ENCODE measurements at places on chromosomes 5 and 9.

- DNase-seq: no peak
These were observed 23.6 kb downstream of the COL27A1 start for GRCh38 chr9:114178756-114179450.

DNA sequence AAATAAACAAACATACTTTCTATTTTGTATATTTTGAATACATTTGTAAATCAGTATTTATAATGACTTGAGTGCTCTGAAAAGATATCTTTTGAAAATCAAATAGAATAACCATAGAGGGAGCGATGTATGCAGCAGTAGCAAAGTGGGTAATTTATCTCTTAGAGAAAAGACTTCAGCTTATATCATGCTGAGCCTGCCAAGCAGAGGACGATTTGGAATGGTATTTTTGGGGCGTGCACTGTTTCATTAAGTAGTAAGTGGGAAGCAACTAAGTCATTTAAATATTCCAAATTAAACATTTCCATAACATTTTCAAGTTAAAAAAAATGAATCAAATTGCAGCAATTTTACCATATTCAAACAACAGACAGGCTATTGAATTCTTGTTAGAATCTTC, 147.6 kb downstream of the CDH10 start:
- DNase-seq: no peak

DNA sequence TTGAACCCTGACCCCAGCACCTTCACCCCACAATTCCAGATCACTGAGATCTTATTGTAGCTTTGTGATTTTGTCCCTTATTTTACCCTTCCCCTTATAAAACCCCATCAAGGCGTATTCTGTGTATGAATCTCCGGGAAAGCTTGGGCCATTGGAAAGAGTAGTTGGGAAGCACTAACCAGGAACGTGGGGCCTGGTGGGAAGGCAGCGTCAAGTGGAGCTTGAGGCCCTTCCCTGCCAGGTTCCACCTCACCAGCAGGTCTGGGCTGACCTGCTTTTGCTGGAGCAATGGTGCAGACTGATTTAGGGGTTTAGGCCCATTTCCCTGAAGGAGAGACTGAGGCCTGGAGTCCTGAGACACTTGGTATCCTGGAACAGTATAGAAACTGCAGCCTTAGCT, 9.3 kb downstream of the PHF2 start:
- no peak for DNase-seq

DNA sequence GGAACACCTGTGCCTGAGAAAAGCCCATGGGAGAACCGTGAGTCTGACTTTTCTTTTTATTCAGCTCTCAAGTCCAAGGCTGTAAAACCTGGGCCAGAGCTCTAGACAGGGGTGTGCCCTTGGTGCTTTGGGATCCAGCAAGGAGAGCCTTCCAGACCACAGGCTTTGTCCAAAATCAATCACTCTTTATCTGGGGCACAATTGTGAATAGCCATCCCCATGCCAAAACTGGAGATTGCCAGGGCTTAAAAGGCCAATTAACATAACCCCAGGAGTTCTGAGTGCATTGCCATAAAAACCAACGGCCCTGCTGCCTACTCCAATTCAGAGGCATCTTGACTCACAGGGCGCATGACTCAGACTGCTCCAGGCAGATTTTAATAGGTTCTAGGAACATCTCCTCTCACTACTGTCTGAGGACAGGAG, 391.8 kb downstream of the ARHGEF28 start:
- DNase-seq: no peak

- DNase-seq: no peak
These were observed 31.5 kb upstream of the SLC2A8 start for GRCh38 chr9:127365461-127365860.

DNA sequence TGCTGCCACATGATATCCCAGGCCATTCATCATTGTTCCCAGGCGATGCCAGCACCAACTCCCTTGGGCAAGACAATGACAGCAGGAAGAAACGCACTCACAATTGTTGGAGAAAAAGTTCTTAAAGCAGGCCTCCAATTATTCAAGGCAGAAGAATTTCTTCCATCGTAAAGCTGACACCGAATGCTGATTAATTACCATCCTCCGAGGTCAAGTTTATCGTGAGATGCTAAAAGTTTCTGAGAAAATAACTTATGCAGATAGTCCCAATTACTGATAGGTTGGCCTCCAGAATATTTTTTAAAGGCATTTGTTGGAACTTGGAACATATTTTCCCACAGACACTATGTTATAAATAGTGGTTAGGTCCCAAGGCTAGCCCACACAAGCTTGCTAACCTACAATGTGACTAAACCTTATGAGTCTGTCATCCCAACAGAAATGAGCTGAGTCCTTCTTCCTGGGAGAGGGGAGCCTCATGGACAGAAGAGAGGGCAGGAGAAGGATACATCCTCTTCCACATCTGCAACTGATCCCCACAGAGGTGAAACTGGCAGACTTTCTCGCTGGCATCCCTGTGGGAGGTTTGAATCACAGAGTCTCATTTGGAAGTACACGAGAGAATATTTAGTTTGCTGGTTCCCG, 202.4 kb upstream of the TBC1D2 start:
- DNase-seq: no peak

DNA sequence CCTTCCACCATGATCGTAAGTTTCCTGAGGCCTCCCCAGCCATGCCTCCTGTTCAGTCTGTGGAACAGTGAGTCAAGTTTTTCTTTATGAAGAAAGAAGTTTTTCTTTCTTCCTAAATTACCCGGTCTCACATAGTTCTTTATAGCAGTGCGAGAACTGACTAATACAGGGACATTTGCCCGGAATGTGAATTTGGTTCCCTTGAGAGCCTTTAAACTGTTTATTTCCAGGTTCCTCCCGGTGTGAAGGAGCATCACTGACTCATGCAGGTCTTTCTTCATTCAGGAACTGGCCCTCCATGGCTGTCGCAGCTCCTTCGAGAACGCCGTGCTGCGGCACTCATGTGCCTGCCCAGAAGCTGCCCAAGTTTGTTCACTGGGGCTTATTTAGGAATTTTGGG, 87.7 kb downstream of the PTCH1 start:
- no peak for DNase-seq
